GM23338 (cell line): ENCODE measurements at places on chromosomes 11 and 22.
A peak's percentile ranks its signal among the peaks of the same experiment; 100 is the strongest.

GRCh38 chr11:33569333-33569732, 131.3 kb downstream of the C11orf91 start:
- DNase-seq, result no peak

- no peak for DNase-seq
Measured at GRCh38 chr11:933142-933851, 7.6 kb downstream of the AP2A2 start.

- no peak for DNase-seq
Measured at GRCh38 chr22:36405671-36406538, 18.1 kb upstream of the MYH9 start.

DNA sequence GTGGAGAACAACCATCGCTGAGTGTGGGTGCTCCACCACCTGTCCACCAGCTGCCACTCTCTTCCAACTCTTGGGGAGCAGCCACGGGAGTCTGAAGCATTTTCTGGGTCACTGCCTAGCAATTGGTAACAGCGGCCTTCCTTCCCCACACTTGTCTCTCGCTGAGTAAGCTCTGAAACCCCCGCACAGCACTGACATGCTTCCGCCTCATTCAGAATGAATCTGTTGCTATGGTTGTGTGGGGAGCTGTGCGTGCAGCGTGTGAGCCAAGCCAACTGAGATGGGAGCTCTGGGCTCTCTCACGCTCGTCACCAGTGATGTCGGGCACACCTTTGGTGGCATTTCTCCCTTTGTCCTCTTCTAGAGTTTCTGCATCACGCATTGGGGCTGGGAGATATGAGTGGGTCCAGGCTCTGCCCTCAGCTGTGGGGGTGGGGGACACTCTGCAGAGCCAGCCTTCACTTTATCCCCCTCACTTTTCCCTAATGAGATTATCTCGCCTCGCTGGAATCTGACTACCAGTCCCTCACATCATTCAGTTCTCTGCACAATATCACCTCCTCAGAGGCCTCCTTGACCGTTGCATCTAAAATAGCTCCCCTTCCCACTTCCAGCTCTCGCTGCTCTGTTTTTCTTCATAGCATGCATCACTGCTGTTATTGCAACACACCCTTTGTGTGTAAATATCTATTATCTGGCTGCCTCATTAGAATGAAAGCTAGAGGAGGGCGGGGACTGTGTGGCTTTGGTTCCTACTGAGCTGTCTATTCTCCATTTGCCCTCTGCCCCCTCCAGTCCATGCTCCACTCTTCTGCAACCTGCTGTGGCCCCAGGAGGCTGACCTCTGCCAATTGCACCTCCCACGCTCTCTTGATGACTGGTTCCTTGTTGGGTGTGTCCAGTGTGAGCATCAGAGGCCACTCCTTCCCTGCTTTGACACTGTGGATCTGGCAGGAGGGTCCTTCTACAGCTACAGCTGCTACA, 569.9 kb upstream of the CADM1 start:
- DNase-seq, result no peak

DNA sequence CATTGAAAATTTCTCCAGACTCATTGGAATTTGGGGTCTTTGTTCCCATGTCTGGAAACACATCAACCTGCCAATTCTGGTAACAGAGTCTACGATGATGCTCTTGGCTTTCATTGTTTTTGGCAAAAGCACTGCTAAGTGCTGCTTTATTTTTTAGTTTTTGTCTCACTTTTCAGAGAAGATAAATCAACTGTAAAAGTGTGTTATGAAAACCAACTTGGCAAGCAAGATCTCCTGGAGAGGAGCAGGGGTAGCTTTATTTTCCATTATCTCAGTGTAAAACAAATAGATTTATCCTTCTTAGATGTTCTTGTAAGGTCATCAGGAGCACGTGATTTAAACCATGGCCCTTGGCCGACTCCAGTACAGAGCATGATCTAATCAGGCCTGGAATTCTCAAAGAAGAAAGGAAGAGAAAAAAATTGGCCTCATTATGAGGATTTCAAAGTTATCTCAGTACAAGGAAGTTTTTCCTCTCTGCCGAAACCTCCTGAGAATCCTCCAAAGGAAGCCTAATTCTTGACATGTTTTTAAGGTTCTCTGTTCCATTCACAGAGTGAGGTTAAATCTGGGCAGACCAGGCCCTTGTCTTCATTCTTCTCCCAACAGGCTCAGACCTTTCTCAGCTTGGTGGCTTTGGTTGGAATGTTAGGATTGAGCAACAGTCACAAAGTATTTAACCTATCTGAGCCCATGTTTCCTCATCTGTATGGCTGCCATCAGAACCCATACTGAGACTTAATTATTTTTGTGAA, 16.4 kb upstream of the PAMR1 start:
- DNase-seq, result no peak

DNA sequence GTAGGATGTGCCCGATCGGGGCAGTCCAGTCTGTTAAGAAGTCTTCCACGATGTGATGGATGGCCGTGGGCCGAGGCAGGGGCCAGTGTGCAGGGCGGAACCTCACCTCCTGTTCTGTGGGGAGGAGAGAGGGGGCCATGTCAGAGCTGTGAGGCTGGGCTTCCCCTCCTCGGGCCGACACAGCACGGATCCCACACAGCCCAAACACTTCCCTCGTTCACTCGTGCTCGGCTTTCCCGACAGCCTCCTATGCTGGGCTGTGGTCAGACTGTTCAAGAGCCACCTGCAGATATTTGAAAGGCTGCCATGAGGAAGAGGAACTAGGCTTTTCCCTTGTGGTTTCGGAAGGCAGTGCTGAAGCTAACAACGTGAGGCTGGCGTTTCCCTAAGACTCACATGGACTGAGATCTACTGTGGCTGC, 12.3 kb upstream of the TXN2 start:
- no peak for DNase-seq

- no peak for DNase-seq
Measured at GRCh38 chr11:90343673-90344072, 120.8 kb upstream of the CHORDC1 start.

- peak; percentile 21 for DNase-seq
Measured at GRCh38 chr11:17600316-17601255, 53.5 kb downstream of the OTOG start.

GRCh38 chr22:28268850-28269249, 349.8 kb upstream of the PITPNB start:
- no peak for DNase-seq

GRCh38 chr11:46676436-46677158, 23.8 kb downstream of the ARHGAP1 start:
- no peak for DNase-seq

DNA sequence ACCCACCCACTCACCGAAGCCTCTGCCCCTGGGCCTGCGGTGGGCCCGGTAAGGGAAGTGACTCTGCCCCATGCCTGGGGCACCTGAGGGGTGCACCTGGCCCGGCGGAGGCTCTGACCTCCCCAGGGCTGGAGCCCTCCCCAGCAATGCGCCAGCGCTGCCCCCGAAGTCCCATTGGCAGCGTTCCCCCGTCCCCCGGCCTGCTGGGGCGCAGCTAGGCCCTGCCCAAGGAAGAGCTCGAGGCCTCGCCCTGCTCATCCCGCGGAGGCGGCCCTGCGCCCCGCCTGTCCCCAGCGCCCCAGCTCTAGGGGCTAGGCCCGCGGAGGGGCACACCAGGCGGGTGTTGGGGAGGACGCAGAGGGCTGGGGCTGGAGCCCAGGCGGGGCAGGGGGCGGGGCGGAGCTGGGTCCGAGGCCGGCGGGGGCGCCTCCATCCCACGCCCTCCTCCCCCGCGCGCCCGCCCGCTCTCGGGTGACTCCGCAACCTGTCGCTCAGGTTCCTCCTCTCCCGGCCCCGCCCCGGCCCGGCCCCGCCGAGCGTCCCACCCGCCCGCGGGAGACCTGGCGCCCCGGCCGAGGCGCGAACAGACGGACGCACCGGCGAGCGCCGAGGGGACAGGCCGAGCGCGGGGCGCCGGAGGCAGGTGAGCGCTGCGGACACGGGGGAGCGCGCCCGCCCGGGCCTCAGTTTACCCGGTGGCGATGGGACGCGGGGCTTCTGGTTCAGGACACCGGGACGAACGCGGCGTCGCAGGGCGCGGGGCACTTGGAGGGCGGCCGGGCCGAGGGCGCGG, at the start of gene EPS8L2:
TSS of gene EPS8L2 (plus strand) at position 586 of the 793 bp plus-strand sequence. CDS start 3,177 bp downstream, outside the sequence.
- DNase-seq, result peak; percentile 69

GRCh38 chr11:130180491-130180890, 20.9 kb downstream of the ST14 start:
- no peak for DNase-seq

DNA sequence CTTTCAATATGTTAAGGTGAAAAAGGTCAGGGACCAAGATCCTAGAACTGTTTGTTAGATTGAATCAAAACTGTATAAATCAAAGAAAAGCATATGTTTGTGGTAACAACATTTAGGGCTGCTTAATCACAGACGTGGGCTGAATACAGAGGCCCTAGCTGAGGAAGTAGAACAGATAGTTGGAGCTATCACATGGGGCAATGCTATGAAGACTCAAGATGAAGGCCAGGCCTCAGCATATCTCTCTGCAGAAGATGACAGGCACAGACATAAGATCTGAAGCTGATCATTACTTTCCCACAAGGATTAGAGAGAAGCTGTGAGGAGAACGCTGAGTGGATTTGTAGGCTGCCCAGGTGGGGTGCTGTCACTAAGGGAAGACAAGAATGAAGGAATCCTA, 158.6 kb upstream of the CARD18 start:
- DNase-seq, result no peak

- DNase-seq, result no peak
Measured at GRCh38 chr11:4071914-4072313, 22.7 kb upstream of the RRM1 start.

DNA sequence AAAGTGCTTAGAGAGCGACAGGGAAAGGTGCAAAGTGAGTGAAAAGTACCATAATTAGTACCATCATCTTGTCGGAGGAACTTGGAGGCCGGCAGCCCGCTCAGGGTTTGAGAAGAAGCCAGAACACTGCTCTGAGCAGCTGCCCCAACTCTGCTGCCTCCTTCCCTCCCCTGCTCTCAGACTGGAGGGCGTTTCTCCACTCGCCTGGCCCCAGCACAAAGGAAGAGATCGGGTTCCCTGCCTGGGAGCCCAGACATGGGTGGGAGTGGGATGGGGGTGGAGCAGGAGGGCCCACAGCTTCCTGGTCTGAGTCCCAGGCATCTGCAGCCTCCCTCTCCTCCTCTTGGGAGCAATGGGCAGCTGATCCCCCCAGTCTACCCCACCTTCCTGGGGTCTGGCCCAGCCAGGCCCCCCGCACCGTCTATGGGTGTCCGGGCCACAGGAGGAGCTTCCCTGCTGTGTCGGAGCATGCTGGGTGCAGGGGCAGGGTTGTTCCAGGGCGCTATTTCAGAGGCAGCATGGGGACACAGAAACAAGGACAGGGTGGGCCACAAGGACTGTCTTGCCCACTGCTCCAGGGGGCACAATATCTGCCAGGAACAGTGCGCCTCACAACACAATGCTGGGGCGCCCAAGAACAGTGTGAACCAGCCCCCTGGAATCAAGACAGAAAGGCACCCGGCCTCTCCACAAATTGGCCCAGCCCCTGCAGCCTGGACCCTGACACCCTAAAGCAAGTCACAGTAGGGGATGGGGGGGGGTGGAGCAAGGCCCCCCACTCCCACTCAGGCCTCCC, 4.8 kb downstream of the LIF start:
- no peak for DNase-seq

DNA sequence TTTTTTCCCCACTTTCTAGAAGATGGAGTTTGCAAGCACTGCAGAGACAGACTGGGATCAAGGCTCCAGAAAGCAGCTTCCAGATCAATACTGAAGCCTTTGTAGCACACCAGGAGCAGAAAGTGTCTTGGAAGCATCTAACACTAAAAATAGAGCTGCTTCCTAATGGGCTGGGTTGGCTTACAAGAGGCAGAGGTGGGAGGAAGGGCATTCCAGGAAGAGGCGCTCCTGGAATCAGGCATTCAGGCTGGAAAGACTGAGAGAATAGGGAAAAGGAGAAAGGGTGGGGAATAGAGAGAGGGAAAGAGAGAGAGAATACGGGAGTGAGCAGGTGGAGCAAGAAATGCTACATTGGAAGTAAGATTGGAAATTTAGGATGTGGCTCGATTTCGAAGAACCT, 395.9 kb downstream of the OPCML start:
- peak; percentile 64 for DNase-seq

DNA sequence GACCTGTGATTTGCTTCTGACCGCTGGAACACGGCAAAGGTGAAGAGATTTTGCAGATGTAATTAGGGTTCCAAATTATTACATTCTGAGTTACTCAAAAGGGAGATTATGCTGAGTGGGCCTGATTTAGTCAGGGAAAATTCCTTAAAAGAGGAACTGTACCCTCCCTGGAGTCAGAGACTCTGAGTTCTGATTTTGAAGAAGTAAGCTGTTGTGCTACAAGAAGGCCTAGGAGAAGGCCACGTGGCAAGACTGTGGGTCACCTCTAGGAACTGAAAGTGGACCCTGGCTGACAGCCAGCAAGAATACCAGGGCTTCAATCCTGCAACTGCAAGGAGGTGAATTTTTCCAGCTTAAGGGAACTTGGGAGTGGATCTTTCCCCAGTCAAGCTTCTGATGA, 45.3 kb downstream of the CHRDL2 start:
- DNase-seq, result no peak

DNA sequence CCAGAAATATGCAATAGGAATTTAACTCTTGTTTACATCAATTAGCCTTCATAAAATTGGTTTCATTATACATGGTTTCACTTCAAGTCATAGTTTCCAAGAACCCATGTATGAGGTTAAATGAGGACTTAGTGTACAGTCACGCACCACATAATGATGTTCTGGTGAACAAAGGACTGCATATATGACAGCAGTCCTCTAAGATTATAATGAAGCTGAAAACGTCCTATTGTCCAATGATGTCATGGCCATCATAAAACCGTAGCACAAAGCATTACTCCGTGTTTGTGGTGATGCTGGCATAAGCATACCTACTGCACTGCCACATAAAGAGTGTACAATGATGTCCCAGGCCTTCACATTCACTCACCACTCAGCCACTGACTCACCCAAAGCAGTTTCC, 31.1 kb downstream of the SMCO4 start:
- no peak for DNase-seq

DNA sequence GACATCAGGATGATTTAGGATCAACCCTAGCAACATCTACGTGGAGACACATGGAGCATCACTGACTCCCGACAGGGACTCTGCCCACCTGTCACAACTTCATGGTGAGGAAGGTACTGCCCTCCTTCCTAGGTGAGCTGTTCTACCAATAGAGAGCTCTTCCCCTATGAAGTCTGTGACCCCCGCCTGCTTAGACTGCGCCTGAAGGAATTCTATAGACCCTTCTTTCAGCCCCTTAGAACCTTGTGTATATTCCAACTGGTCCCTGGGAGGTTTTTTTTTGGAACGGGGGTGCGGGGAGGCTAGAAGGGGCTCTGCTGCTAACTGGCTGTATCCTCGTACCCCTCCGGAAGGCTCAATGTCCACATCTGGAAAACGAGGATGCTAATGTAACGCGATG, 566 bp downstream of the INTS4 start:
- DNase-seq, result peak; percentile 40

- no peak for DNase-seq
Measured at GRCh38 chr22:49513358-49513851, 314.3 kb downstream of the BRD1 start.
